ENCODE measurements at places on chromosomes 7 and 10.

- DNase-seq, result no peak
Observed at GRCh38 chr10:113214331-113214730, 264.3 kb downstream of the TCF7L2 start.

DNA sequence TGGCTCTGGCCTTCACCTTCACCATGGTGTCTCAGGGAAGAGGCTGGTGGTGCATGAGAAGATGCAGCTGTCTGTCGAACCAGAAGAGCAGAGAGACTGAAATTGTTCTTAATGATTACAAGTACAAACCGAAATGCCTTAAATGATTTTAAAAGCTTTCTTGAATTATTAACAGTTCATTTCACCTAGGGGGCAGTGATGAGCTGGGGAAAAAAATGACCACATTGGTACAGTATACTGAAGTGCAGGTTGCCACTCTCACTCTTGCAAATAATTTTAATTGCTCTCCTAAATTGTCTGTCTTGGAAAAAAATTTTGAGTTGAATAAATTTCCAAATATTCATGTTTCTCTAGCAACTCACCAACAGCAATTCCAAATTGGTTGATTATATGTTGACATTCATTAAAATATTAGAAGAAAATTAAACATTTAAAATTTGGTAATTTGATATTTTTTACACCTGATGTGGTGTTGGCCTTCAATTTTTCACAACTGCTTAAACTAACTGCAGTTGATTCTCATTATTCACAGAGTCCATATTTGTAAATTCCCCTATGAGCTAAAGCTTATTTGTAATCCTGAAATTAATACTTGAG, 692.6 kb downstream of the ZWINT start:
- no peak for DNase-seq

DNA sequence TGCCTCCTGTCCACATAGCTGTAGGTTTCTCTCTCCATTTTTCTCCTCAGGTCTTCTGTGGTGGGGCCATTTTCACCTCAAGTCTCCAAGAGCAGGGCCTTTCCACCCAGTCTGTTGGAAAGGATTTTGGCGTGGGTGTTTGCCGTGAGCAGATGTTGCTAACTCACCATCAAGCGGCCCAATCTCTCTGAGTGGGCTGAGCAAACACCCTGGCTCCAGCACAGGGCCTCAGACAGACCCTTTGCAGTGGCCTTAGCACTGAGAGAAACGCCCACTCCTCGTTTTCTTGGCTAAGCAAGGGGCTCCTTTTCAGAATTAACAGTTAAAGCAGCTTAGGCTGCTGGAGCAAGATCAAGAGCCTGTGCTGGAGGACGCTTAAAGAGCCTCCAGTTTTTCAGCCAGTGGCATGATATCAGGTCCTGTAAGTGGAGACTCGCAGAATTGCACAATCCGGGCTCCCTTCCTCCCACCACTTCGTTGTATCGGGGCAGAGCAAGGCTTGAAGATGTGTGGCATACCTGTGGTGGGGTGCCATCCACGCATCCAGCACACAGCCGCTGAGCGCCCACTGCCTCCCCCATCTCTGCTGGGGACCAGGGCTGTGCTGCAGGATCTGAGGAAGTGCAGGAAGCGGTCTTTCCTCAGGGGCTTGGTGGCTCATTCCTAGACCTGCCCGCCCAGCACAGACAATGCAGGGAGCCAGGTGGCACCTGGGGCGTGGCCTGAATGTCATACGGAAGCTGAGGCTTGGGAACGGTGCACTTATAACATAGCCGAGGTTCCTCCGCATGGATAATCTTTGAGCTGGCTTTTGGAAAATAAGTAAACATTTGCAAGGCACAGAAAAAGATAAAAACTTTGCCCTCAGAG, 142.7 kb downstream of the ADARB2 start:
- no peak for DNase-seq

DNA sequence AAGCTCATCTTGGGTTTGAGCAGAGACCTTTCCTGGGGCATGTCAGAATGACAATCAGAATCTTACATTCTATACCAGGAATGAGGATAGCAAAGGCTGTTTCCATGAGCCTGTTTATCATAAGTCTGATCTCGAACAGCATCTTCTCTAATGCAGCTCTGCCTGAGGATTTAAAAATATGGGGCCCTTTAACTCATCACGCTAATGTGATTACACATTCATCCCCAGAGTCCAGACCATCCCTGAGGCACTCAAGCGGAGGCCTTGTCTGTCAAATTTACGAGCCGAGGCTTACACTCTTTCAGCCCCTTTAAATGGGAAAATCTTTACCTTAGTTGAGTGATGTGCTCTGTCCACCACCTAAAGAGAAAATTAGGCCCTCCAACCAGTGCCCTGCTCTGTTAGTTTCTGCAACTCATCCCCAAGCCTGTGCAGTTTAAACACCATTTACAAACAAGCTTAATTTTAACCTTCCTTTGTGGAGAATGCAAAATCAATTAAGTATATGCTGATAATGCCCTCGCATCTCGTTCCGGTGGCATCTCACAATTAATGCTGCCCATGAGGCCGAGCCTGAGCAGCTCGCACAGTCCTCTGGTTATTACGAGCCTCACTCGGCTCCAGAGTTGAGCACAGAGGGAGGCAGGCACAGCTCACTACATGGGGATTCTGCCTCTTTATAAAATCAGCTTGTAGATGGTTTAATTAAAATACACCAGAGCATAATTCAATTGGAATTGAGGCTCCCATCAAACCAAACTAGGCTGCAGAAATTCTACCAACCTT, 16.0 kb downstream of the CHST15 start:
- no peak for DNase-seq

DNA sequence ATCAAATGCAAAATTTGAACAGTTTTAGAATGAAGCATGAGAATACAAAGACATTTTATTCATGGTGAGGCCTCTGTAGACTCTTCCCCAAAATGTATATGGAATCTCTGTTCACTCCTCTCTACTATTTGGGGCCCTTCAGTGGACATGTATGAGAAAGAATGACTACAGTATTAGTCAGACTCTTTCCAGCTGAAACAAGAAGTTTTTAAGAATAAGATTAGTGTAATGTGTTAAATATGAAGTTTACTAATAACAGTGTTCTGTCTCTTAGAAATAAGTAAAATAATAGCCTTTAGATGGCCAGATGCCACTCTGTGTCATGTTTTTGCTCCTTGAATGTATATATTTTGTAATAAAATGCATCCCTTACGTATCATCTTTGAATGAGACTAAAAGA, 585.6 kb downstream of the SUGCT start:
- DNase-seq, result no peak

DNA sequence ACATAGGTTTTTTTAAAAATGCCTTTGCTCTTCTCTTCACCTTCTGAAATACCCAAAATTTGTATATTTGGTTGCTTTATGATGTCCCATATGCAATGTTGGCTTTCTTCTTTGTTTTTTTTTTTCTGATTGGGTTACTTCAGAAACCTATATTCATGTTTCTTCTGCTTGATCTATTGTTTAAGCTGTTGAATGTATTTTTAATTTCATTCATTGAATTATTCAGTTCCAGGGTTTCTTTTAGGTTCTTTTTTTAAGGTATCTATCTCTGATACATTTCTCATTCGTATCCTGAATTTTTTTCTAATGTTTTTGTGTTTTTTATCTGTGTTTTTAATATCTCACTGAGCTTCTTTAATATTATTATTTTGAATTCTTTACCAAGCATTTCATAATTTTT, 221.0 kb upstream of the MTPN start:
- DNase-seq, result no peak

DNA sequence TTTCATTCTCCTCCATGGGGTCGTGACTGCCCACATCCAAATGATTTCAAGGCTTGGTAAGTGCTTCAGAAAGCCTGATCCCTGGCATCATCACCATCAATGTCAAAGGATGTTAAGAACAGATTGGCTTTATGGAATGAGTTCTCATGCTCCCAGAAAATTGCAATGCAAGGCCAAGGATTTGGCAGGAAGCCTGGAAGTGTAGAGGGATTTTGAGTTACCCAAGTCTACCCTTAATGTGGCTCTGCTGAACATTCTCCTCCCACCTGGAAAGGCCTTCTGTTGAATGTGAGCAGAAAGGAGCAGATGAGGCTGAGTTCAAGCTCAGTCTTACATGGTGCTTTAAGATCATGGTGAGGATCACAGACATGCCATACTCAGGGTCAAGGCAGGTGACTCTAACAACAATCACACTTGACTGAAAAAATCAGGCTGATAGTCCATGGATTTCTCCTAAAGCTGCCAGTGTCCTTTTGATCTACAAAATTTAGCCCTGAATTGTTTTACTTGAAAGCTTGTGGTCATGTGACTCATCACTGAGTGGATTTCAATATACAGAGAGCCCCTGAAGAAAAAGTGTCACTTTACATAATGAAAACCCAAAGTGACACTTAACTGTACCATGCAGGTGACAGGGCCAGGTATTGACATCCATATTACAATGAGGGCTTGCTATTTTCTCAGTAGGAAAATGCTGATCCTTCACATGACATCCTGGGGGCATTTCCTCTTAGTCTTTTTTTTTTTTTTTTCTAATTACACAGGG, 111.1 kb upstream of the PDLIM1 start:
- no peak for DNase-seq

DNA sequence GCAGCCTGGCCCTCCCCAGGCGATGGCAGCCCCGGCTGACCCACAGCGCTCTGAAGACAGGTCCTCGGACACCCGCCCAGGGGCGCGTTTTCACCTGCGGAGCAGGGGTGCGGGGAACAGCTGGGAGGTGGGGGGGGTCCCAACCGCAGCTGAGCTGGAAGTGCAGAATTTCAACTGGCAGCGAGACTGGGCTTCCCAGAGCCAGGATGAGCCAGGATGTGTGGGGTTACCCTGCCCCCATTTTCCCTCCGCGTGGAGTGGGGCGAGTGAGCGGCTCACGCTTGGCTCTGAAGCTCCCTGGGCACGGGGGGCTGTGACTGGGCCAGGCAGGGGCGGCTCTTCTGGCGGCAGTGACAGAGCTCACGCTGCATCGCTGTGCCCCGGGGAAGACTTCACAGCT, 70.2 kb downstream of the DNAJB6 start:
- DNase-seq, result no peak

Measured in SJSA1 (cell line).